Cortex of kidney (tissue), 1 donor: ENCODE measurements at places on chromosomes 4 and X.

- no peak for DNase-seq
These were observed 1.4 kb downstream of the ARX start for GRCh38 chrX:25014366-25014838.

DNA sequence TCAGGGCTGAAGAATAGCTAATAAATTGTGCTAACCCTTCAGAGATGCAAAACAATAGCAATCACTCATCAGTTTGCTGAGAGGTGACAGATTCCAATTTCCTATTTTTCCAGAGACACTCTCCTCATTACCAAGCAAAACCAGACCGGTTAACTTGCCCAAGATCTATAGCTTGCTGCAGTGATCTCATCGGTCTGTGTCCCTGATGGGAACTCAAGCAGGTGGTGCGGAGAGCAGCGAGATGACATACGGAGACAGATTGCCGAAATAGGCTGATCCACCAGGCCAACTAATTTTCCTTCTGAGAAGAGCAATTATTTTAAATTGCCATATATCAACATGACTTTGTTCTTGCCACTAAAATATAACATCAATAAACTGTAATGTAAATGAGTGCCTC is 10.5 kb upstream of the DCHS2 start:
- DNase-seq, result no peak

DNA sequence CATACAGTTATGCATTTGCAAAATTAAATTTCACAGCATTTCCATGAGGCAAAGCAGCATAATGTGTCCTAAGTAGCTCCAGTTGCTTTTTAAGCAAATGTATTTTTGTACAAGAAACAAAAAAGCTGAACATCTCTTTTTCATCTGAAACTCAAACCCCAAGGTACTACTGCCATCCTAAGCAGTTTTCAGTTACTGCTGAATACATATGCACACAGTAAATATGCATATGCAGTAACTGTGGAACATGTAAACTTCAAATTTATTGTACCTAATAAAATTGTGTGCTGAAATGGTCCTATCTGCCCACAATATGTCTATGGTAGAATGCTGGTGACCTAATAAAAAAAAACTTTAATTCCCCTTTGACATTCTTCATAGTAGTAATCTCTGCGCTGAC is 458.6 kb upstream of the INTU start:
- no peak for DNase-seq

GRCh38 chr4:88709989-88710388 is 12.4 kb upstream of the NAP1L5 start:
- DNase-seq, result no peak

DNA sequence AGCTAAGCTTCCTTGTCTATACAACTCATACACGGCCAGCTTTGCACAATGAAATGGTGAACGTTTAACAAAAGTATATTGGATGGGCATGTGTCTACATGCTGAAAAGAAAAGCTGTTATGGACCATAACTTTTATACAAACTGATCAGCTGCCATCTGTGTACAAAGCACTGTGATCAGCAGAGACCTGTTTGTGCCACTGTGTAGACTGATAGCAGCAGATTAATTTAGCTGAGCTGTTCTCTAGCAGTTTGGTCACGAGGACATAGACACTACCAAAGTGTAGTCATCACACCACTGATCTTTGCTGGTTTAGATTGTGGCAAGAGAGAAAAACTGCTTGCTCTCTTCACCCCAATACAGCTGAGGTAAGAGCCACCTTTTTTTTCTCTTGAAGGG is 124.5 kb downstream of the RAPGEF2 start:
- DNase-seq, result no peak

GRCh38 chr4:98522636-98523395 is 135.6 kb downstream of the TSPAN5 start:
- DNase-seq, result no peak

- DNase-seq, result no peak
These were observed 67.1 kb downstream of the USP38 start for GRCh38 chr4:143251779-143252178.
